ENCODE measurements at places on chromosomes 6 and 20. TPM values are rescaled to one million over a fixed set of nuclear protein-coding genes. Genes with fewer than 3 reads are reported as not detected.

The ISM1 gene
- 0.23 TPM for total RNA-seq

The IGF2R gene
- 32.9 TPM for total RNA-seq

The HUS1B gene
- 0.87 TPM for total RNA-seq

- DNase-seq: peak; percentile 76
Observed at GRCh38 chr6:33314943-33315792, 1.3 kb upstream of the TAPBP start.

DNA sequence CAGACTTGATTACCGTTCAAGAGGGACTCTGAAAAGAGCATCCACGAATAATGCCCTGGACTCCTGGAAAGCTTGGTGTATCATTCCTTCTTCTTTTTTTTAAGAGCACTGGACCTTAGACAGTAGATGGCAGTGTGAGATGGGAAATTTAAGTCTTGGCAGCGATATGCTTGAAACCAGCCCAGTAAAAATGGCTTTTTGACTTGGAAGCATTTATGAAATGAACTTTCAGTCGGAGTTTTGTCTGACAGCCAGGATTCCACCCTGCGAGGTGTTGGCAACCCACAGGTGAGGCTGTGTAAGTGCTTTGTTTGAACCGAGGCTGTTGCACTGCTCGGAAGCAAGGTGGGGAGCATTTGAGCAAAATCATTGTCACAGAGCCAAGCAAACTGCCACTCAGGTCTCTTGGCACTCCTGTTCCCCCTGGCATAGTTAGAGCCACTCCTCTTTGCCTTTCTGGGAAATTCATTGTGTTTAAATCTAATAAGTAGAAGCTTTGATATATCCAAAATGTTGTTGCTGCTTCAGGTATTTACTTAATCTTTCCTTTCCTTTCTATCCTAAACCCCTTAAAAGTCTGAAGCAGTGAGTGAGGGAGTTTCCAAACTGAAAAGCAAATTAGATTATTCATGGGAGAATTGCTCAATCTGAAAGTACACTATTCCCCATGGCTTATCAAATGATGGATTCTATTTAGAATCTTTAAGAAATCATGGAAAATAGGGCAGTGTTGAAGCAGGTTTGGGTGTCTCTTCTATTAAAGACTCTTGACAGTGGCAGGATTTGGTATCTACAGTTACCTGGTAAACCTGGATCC, 272.8 kb upstream of the SLC35B3 start:
- DNase-seq: no peak

All from ovary (tissue), 10 donors.